ENCODE measurements at places on chromosomes 4 and X.
A peak's percentile ranks its signal among the peaks of the same experiment; 100 is the strongest.

DNA sequence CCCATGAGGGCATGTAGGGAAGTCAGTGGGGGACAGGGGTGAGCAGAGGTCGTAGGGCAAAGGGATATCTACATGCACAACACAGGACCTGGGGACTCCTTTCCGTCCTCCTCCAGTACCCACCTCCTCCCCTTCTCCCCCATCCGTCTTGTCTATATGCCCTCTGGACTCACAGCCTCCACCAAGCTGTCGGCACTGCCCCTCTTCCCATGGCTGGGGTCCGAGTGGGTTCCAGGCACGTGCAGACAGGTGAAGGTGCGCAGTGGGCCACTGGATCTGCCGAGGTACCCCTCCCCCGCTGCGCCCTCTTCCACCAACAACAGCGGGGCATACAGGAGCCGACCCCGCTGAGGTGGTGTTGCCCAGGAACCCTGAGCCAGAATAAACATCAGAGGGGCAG, 5.5 kb upstream of the SYP start:
- no peak for ATAC-seq

GRCh38 chrX:131671735-131672134, 127.9 kb downstream of the OR13H1 start:
- ATAC-seq: no peak

DNA sequence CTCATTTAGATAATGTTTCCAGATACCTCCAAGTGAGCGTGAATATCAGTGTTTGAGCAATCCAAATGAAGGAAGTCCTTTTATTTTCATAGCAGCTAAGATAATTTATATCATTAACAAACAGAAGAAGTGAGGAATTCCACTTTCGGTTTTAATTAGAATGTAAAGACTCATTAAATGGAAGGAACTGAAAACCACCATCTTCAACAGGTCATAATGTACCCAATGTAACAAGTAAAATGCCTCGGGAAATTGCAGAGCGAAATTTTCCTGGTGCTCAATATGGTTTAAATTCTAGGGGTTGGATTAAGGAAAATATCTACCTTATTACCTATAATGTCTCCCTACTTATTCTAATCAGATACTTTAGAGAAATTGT, 33.9 kb upstream of the SLC9A7 start:
- ATAC-seq: no peak

DNA sequence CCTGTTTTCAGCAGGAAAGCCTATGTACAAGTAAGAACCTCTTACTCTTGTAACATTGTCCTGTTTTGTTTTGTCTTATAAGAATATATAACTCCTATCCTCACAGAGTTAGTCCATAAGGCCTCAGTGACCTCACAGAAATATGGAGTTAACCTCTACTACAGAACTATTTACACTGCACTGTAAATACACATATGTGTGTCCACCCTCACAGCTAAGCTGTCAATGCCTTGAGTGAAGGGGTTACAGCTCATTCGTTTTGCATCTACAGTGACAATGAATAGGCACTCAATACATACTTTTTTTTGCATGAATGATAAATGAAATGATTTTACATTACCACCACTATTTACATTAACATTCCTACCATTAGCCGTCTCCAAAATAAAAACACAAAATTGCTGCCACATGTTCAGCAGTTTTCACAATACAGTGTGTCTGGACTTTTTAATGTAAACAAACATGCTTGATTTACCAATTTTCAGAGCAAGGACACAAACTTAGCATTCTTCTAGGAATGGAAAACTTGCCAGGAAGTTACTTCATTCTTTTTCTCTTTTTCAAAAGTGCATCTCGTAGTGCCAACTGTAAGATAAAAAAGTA, 9.5 kb upstream of the NAAA start:
- ATAC-seq: peak; percentile 51

- ATAC-seq: no peak
Observed at GRCh38 chr4:145851511-145852201, 87.0 kb downstream of the ZNF827 start.

DNA sequence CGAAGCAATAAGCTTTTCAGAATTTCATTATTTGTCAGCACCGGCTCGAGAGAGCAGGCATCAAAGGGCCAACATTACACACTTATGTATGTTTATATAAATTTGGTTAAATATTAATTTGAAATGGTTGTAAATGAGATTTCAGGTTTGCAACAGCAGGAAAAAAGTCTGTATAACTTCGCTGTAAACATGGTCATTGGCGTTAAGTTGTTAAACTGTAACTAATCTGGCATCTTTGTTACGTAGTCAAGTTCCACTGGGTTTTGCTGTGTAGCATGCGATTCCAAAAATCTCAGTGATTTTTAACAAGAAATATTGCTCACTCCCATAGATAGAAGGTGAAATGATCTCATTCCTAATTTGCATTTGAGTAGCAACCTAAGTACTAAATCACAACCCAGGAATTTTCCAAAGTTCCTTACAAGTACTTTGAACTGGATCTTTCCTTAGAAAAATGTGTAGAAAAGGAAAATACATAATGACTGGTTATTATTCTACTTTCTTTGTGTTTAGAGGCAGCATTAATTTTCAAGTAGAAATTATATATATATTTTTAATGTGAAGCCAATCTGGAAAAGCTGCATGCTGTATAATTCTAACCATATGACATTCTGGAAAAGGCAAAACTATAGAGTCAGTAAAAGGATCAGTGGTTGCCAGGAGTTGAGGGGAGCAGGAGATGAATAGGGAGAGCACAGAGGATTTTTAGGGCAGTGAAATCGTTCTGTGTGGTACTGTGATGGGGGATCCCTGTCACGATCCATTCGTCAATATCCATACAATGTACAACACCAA, 222.1 kb downstream of the CBR4 start:
- no peak for ATAC-seq

DNA sequence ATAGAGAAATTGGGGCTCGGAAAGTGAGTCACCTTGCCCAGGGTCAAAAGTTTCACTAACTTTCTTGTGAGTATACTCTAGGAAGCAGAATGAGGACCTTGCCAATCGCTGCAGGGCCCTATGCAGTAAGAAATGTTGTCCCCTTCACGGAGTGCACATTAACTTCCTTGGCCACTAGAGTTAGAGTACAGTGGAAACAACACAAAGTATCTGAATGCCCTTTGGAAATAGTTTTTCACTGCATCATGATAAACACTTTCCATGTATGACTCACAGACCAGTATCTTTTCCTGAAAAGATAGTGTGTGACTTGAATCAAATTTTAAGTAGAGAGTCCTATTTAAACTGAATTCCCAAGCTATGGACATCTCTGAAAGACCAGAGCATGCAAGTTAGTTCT, 45.5 kb upstream of the STK26 start:
- no peak for ATAC-seq

Data from motor neuron (in vitro differentiated cells).